ENCODE measurements at places on chromosomes 12 and 14.

GRCh38 chr12:101857043-101857558 is 20.3 kb upstream of the DRAM1 start:
- peak; percentile 61 for DNase-seq

DNA sequence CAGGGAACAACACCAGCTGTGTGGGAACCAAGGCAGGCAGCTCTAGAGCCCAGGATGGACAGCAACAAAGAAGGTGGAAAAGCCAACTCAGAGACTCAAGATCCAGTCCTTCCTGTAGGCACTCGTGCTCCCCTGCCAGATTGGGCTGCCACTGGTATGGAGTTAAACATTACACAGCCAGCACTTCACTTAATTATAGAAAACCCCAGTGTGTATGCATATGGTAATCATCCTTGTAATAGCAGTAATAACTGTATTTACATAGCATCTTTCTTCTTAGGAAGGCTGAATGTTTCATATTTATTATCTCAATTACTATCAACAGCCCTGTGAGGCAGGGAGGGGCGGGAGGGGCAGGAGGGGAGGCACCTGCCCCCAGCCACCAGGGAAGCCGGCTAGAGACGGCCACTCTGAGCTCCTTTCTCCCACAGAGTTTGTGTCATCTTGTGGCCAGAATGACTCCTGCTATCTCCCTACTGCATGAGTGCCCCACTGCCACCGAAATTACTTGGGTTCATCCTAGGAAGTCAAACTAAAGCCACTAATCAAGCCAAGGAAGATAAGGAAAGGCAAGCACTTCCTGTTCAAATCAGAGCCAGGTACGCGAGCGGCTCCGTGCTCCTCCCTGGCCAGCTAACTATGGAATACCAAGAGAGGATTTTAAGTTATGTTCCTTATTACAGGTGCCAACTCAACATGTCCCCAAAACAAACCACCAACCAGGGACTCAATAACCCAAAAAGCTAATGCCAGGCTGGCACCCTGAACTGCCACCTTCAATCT is 15.7 kb upstream of the RAB35 start:
- DNase-seq: no peak

- DNase-seq: peak; percentile 39
These were observed 7.7 kb upstream of the PPTC7 start for GRCh38 chr12:110590806-110591326.

GRCh38 chr12:25119020-25119419 is 75.9 kb downstream of the DNAI7 start:
- DNase-seq: no peak

GRCh38 chr14:105144026-105144665 is 24.4 kb downstream of the JAG2 start:
- no peak for DNase-seq

- DNase-seq: peak; percentile 86
These were observed at the start of gene SYT1 for GRCh38 chr12:78864403-78864869. Gene SYT1, plus strand, starts transcription at chr12:78864774.

GRCh38 chr14:53670701-53671100 is 285.9 kb downstream of the BMP4 start:
- peak; percentile 54 for DNase-seq

GRCh38 chr12:5868625-5869295 is 76.3 kb downstream of the ANO2 start:
- no peak for DNase-seq

DNA sequence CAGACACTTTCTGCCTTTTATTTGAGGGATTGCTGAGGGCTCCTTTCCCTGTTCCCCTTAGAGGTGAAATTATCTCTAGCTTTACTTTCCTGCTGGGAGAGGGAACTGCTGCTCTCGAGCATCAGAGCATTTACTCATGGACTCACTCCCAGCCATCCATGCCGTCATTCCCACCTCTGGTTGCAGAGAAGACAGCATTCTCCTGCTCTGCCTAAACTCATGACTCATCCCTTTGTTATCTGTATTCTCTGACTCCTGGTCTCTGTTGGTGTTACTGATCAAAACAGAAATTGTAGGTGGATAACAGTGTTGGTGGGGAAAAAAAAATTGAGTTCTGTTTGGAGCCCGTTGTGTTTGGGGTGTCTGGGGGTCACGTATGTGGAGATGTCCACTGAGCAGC is 159.3 kb downstream of the TTC8 start:
- DNase-seq: peak; percentile 88

DNA sequence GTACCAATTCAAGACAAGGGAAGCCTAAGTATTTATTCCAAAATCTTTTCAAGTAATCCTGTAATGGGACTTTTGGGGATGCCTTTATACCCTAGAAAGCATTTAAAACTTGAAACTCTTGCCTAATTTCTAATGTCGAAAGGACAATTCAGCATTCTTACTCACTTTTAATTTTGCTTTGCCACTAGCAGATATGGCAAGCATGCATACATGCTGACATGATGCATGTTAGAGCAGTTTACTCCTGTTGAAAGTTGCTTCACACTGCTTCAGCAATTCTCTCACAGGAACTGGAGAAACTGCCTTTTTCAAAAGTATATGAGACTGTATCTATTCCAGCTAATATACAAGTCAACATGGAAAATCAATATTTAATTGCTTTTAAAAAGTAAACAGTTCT is 79.9 kb downstream of the TAOK3 start:
- peak; percentile 21 for DNase-seq

GRCh38 chr12:108618079-108618952 is 15.4 kb downstream of the SELPLG start:
- peak; percentile 87 for DNase-seq

DNA sequence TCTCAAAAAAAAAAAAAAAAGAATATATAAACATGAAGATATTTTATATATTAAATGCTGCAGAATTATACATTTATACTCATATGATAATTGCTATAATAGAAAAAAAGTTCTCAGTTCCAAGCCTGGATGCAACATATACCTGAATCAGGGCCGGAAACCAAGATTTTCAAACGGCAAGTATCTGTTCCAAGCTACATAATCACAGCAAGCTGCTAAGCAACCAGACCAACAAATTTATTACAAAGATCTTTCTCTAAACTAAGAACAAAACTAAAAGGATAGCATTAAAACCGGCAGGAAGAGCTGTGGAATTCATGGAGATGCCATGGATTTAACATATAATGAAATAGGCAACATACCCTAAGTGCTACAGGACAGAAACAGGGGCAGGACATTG is 7.1 kb downstream of the RACGAP1 start:
- DNase-seq: peak; percentile 22

GRCh38 chr12:131188131-131189050 is 234.7 kb downstream of the ADGRD1 start:
- DNase-seq: no peak

GRCh38 chr14:106218174-106218573 is 691.8 kb downstream of the TMEM121 start:
- no peak for DNase-seq

DNA sequence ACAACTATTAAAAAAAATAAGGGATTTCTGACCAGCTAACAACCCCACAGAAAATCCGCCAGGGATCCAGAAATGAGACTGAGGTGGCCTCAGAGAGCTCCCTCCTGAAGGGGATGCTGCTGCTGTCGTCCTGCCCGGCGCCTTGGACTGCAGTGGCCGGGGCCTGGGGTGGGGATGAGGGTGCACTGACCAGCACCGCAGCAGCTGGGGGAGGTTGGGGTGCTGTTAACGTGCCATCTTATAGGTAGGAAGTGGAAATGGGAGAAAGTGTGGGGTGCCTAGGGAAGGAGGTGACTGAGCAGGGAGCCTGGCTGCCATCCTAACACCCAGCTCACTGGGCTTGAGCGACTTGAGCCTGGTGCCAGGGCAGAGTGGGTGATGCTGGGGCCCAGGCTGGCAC is 32.0 kb downstream of the DDX11 start:
- no peak for DNase-seq

DNA sequence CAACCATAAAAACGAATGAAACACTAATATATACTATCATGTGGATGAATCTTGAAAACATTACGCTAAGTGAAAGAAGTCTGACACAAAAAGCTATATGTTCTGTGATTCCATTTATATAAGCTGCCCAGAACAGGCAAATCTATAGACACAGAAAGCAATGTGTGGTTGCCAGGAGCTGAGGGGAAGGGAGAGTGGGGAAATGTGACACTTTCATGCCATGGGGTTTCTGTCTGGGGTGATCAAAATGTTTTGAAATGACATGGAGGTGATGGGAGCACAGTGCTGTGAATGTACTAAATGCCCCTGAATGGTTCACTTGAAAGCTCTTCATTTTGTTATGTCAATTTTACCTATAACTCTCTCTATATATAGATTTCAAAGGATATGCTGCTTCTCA is 30.1 kb downstream of the ATG14 start:
- DNase-seq: no peak

DNA sequence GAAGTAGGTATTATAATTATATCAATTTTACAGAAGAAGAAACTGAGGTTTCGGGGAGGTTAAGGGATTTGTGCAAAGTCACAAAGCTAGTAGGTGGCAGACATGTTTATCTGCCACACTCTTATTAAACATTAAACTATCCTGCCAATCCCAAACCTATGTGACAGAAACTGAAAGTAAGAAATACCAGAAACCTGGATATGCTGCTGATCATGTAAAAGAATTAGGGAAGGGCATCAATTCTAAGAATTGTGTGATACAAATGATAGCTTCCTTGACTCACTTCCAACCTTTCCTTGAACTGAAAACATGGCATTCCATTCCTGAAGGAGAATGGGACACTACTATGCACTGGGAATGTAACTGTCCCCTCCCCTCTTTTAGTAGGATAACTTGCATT is 16.9 kb downstream of the TAOK3 start:
- DNase-seq: no peak

GRCh38 chr12:107929436-107929835 is 154.9 kb downstream of the ASCL4 start:
- peak; percentile 22 for DNase-seq

DNA sequence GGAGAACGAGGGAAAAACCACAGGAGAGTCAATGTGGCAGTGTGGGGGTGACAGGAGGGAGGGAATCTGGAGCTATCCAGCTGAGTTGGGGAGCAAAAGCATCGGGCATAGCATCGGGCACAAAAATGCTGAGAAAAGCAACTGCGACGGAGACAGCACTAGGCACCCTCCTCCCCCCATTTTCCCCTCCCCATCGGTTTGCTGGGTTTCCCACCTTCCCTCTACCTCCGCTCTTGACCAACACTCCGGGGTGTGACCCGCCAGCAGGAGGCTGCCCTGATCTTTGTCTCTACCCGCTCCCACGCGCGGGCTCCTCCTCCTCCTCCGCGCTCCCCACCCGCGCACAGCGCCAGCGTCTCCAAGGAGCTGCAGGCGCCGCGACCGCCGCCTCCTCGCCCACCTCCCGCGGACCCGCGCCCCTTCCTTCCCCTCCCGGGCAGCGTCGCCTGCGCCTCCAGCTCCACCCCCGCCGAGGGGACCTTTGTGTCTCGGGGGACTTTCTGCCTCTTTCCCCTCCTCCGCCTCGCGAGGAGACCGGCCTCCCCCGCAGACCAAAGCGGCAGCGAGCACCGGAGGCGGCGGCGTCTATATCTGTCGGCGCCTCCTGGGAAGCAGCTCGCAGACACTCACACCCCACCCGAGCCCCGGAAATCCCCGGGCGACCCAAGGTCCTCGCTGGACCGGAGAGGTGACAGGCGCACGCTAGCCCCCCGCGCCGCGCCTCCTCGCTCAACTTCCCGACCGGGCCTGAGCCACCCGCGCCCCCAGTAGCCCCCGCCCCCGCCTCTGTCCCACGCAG is 920 bp downstream of the CDK17 start:
- peak; percentile 85 for DNase-seq

GRCh38 chr14:39857376-39858055 is 425.3 kb upstream of the FBXO33 start:
- DNase-seq: no peak

- DNase-seq: no peak
These were observed 345.1 kb downstream of the RAD51B start for GRCh38 chr14:68164711-68165113.

DNA sequence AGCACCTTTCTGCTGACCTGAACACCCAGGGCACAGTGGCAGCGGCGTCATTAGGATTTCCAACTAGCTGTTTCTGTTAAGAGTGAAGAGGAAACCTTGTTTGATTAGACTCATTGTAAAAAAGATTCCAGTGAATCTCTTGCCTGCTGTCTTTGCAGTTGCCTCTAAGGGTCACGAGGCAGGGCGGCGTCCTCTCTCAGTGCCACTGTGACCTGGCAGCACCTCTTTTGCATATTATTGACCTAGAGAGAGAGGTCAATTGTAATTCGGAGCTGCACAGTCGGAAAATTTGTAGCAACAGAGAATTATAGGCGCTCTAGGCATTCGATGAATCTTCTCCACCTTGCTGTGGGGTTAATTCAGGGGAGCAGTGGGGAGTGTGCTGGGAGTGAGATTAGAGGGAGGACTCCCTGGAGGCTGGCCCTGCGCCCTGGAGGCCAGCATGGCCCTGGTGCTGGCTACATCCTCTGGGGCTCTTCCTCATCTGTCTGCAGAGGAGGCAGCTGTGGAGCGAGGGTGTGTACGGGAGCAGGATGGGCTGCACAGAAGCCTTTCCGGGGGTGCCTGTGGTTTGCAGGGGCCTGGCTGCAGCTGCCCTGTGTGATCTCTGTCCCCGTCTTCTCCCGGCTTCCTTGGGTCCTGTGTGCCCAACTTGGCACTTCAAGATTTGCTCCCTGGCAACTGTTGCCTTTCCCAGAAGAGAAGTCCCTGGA is 14.3 kb downstream of the PACS2 start:
- no peak for DNase-seq

- peak; percentile 79 for DNase-seq
These were observed 3.2 kb upstream of the FICD start for GRCh38 chr12:108511633-108512540.

- DNase-seq: no peak
These were observed 16.1 kb upstream of the NXPH4 start for GRCh38 chr12:57200497-57200896.

GRCh38 chr12:86194721-86195120 is 61.5 kb downstream of the MGAT4C start:
- DNase-seq: no peak

DNA sequence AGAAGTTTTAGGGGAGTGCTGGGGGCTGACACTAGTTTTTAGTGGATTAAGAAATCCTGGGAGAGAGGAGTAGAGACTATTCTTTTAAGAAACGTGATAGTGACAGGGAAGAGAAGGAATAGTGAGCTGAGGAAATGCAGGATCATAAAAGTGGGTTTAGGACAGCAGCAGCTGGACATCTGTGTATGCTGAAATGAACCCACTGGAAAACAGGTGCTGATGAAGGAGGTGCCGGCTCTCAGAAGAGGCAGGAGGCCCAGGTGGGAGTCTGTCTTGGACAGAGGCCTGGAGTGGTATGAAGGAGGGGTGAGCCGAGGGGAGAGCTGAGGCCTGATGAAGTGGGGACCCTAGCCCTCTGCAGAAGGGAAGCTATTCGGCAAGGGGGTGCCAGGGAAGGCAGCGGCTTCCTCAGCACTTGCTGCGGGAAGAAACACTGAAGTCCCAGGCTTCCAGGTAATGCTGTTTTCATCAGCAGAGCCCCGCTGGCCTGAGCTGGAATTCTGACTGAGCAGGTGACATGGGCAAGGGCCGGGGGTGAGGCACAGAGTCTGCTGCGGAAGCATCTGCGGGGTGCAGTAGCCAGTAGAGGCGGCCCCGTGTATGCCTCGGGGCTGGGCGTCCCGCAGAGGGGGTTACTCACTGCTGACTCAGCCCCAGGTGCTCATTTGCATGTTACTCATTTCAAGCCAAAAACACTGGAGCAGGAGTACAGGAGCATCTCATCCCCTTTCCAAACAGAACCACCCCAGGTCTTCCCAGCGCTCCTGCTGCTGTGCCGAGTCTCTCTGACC is 89.7 kb downstream of the TMCC3 start:
- DNase-seq: peak; percentile 18

Data from fibroblast of pulmonary artery (primary cell).